ENCODE measurements at places on chromosomes 12 and 14.

GRCh38 chr14:38302034-38302433 is 46.1 kb upstream of the CLEC14A start:
- DNase-seq: no peak

DNA sequence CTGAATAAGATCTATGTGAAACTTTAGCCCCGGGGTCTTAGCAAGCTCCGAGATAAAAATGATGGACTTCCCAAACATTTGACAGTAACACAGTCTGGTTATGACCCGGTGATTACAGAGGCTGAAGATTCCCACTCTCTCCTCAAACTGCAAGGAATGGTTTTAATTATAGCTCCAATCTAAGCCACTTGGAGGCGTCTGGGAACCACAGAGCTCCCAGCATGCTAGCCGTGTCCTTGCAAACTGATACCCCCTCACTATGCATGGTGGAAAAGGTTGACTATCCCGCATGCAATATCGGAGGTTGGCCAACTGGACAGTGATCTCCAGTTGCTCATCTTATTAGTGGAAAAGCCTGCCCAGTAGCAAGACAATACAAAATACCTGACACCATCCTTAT is 76.5 kb upstream of the GRIN2B start:
- no peak for DNase-seq

DNA sequence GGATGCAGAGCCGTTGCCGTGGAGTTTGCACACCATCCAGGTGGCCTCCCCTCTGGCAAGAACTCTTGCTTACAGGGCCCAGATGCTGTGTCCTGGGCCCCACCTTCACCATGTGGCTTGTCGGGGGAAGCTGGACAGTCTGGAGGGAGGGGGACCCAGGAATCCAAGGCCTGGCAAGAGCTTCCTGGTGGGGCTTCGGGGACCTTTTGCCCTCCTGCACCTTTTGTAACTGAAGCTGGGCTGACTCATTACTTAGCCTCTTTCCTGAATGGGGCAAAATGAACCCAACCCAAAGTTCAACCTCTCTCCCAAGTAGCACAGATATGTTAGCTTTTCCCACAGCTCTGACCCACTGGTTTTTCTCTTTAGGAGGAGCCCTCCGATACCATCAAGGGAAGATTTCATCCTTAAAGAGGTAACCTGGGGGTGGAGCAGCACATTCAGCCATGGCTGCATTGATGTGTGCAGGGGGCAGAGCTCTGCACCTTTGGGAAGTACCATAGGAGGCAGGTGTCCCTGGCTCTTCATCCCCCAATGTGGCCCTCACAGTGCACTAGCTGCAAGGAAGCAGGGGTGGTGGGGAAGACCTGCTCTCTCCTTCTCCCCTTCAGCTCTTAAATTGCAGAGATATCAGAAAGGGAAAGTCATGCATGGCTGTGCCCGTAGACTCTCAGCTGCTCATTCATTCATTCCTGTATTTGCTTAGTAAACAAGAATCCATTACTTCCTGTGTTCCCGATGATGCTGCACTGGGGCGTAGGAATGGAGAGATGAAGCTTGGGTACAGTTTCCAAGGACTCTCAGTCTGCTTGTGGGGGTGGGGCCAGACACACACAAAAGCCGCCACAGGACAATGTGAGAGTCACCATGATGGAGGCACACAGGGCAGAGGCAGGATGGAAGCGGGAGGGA is 13.0 kb downstream of the MVK start:
- DNase-seq: no peak

DNA sequence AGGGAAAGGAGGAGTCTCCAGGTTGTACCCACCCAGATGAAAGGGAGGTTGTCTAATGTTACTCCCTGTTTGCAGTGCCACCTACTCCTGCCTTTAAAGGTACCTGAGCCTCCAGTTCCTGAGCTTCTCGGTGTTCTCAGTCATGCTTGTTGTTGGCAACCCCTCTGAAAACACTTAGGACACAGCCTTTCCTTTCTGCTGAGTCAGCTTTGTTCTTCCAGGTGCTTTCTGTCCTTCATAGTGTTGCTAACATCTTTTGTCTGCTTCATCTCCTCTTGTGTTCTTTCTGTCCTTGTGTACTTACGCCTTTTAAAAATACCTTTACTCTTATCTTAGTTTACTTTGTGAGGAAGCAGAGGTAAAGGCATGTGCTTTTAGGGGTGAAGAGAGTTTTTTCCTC is 97.0 kb upstream of the NEDD1 start:
- DNase-seq: no peak

DNA sequence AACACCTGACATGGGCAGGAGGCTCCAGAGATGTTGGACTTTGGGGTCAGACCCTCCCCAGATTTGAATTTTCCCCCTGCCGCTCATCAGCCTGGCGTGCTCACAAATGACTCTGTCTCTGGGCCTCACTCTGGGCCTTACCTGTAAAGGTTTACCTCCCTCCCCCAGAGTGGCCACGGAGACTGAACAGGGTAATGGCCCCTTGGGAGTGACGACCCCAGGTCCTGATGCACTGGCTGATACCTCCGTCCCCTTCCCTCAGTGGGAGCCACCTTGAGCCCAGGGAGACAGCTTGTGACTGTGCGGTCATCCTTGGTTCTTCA is 7.0 kb downstream of the SLC25A29 start:
- DNase-seq: no peak

DNA sequence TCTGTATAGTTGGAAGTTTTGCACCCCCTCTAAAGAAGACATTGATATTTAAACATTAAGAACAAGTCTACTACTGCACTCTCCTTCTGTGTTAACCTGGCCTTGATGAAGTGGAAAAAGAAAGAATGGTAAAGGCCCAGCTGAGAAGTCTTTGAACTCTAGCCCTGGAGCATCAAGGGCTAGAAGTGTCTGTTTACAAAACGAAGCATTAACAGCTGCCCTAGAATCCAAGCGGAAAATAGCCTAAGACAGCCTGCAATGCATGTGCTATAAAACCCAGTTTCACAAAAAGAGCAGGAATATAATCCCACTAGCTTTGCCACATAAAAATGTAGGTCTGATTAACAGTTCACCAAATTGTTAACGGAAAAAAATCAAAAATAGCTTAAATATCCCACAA is 60.5 kb downstream of the NUMB start:
- no peak for DNase-seq

GRCh38 chr14:101112351-101113107 is 209.0 kb upstream of the RTL1 start:
- DNase-seq: no peak

GRCh38 chr14:93302688-93303581 is 29.9 kb downstream of the BTBD7 start:
- no peak for DNase-seq

- DNase-seq: no peak
Measured at GRCh38 chr12:65670775-65671174, 153.5 kb upstream of the HMGA2 start.

GRCh38 chr14:100088226-100088625 is 23.0 kb downstream of the EVL start:
- no peak for DNase-seq

DNA sequence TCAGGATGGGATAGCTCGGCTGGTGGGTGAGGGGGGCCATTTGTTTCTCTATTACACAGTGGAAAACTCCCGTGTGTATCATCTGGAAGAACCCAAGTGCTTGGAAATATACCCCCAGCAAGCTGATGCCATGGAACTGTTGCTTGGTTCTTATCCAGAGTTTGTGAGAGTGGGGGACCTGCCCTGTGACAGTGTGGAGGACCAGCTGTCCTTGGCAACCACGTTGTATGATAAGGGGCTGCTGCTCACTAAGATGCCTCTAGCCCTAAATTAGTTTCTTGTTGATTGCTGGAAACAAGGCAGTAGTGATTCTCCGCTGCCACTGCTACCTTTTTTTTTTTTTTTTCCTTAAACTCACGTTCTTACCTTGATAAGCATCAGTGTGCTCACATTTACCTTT is 1.9 kb downstream of the RIOX1 start:
- DNase-seq: no peak

DNA sequence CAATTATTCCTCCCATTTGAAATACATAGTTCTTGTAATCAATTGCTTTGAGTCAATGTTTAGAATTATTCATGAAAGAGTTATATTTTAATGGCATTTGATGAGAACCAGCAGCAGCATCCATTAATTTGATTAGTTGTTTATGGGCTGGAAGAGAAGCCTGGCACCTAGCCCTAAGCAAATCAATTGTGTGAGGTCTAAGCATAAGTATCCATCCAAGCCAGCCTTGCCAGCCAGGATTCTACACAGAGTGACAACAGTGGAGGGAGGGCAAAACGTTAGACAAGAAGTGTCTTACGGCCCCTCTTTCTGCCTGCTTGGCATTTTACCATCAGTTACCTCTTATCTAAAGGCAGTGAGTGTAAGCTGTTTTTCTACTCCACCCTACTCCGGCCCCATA is 478.5 kb downstream of the NELL2 start:
- DNase-seq: no peak

- no peak for DNase-seq
Measured at GRCh38 chr12:38601949-38602348, 285.4 kb downstream of the ALG10B start.

DNA sequence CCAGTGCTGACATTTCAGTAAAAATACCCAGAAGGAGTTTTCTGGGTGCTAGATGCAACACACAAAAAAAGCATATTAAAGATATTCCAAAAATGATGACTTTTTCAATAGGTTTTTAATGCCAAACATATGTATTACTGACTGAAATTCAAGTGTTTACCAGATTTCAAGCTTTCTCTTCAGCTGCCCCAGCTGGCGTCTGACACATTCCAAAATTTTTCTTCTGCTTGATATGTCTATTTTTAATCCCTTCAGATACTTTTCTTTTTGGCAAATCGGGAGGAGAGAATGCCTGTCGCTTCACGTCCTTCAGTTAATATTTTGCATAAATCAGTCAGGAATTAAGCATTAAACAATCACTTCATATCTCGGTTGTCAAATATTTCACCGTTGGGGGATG is 7.1 kb upstream of the CCDC60 start:
- DNase-seq: no peak

DNA sequence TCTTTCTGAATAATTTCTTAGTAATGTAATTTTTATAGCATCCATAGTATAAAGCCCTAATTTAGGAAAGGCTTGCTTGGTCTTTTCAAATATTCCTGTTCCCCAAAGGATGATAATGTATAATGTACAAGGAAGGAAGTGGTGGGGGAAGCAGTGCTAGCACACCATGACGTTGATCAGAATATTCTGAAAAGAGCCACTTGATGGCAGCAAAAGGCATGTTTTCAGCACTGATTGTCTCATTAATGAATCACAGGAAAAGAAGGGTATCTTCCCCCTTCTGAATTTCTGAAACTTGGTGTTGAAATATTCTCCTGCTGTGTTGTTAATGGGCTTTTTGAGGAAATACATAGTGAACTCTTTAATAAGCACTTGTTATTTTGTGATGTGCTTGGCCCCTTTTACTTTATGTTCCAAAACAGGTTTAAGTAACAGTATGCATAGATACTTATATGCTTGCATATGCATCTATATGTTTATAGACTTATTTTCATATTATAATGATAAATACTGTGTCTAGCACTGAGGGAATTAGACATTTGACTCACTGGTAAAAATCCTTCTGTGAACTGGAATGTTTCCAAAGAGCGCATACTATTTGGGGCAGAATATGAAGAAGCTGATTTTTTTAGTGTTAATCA is 122.0 kb downstream of the TMEM117 start:
- no peak for DNase-seq

DNA sequence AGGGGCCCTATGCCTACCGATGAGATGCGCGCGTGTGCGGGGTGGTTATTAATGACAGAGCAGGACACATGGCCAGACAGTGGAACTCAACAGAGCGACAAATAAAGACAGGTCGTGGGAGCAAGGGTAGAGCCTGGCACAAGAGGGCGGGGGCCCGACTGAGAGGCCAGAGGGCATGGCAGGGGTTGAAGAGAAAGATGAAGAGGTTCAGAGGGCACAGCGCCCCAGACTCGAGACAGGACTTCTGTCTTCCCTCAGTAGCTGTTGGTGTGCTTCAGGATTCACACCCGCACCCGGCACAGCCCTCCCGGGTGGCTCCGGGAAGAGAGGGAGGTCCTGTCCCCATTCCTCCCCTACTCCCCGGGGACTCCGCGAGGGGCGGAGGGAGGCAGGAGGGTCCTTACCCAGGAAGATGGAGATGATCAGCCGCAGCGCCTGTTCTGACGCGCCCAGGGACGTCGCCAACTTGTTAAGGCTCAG is 366 bp downstream of the LPCAT3 start:
- no peak for DNase-seq

DNA sequence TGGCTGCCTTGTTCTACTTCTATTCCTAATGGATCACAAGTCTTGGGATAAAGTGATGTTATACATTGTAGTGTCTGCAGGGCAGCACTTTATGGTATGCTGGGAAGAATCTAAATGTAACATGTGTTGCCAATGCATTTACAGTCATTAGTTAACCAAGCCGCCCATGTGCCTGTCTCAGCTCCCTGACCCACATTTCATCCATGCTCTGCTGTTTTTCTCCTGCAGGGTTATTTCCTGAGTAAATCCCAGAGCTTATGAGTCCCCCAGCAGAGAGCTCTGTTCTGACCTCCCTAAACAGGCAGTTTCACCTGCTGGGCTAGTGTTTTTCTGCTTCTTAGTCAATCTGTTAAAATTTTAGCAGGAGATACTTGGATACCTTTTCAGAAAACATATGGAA is 4.4 kb upstream of the TMTC2 start:
- no peak for DNase-seq

Measured in activated CD4-positive, CD25-positive, alpha-beta regulatory T cell treated with anti-CD3 and anti-CD28 coated beads, Interleukin-2, amount 50 U/mL, for 16 hours (primary cell).